ENCODE measurements at places on chromosomes 5 and 9. TPM values are rescaled to one million over a fixed set of nuclear protein-coding genes. Genes with fewer than 3 reads are reported as not detected.

DNA sequence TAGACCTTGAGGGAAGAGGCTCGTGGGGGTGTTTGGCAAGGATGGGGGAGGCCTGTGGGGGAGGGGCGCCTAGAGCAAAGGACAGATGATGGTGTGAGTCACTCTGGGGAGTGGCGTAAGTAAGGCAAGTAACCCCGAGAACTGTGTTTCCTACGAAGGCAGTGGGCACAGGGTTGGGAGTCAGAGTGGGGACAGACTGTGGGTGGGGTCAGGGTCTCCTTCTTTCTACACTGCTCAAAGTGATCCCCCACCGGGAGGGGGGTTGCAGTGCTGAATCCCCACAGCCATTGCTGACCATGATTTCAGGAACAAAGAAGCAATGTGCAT is 136.8 kb downstream of the TENT4A start:
- no peak for DNase-seq

DNA sequence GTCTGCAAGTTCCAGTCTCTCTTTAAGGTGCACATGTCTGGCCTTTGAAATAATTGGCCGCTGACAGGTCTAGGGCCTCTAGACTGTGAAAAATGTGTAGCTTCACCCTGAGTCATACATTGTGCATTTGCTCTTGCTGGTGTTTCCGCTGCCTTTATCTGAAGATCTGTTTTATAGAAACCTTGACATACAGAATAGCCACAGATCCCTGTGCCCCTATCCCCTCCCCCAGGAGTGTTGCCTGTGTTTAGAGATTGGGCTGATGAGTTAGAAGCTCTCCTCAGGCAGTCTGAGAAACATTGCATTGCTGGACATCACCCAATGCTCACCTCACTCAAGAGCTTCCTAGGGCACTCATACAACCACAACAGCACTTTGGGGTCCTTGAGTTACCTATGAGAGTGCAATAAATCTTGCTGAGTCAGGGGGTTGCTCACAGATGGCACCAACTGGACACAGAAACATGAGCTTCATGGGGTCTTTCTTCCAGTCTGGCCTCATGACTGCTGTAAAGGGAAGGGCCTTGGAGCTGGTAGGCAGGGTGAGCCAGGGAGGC is 3.8 kb upstream of the ZNF782 start:
- peak; percentile 49 for DNase-seq

DNA sequence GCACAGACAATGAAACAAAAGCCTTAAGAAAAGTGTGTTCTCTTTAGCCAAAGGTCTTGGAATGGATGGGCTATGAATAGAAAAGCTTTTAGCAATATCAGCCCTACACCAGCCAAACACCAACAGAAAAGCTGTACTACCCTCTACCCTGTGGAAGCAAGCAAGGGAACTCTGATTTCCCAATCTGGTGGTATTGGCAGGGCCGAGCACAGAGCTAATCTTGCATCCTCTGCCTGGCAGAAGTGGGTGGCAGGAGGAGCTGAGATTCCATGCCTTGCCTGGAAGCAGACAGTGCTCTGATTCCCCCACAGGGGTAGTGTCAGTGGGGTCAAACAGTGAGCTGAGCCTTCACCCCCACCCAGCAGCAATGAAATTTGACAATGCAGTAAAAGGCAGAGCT is 29.6 kb upstream of the ZNF782 start:
- no peak for DNase-seq

GRCh38 chr5:9562141-9562540 is 16.3 kb upstream of the SEMA5A start:
- peak; percentile 61 for DNase-seq

GRCh38 chr5:170223360-170223759 is 9.4 kb upstream of the C5orf58 start:
- no peak for DNase-seq

DNA sequence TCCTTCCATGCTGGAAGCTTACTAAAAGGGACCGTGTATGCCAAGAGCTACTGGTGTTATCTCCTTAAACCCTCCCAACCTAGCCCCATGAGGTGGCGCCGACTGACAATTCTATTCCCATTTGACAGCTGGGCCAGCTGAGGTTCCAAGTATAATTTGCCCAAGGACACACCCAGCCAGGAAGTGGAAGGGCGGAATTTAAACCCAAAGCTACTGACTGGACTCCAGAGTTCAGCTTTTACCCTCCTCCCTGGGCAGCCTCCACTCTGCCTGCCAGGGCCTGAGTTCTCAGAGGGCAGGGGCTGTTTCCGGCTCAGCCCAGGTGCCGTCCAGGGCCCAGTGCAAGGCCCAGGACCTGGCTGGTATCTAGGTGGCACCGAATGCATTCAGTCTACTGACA is 71.8 kb downstream of the C9orf50 start:
- DNase-seq, result no peak

GRCh38 chr9:87375397-87376073 is 122.1 kb upstream of the DAPK1 start:
- peak; percentile 77 for DNase-seq

- peak; percentile 63 for DNase-seq
These were observed 2.9 kb upstream of the CSF2 start for GRCh38 chr5:132070460-132071337.

GRCh38 chr5:179250561-179251225 is 94.6 kb downstream of the ADAMTS2 start:
- no peak for DNase-seq

- DNase-seq, result no peak
These were observed 115.8 kb upstream of the CCL21 start for GRCh38 chr9:34825775-34826174.

DNA sequence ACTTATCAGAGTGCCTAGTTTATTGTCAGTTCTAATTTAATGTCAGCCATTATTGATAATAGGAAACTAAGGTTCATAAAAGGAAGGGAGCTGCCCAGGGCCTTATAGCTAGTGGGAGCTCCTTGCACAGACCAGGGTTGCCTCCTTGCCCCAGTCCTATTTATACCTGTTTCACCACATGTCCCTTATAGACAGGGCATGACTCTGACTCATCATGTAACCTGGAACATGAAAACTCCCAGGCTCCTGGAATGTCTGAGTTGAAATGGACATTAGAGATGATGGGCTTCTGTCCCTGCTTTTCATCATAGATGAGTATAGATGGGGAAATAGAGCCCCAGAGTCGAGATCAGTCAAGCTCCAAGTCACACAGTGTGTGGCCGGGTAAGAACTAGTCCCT is 21.1 kb downstream of the FAT2 start:
- no peak for DNase-seq

DNA sequence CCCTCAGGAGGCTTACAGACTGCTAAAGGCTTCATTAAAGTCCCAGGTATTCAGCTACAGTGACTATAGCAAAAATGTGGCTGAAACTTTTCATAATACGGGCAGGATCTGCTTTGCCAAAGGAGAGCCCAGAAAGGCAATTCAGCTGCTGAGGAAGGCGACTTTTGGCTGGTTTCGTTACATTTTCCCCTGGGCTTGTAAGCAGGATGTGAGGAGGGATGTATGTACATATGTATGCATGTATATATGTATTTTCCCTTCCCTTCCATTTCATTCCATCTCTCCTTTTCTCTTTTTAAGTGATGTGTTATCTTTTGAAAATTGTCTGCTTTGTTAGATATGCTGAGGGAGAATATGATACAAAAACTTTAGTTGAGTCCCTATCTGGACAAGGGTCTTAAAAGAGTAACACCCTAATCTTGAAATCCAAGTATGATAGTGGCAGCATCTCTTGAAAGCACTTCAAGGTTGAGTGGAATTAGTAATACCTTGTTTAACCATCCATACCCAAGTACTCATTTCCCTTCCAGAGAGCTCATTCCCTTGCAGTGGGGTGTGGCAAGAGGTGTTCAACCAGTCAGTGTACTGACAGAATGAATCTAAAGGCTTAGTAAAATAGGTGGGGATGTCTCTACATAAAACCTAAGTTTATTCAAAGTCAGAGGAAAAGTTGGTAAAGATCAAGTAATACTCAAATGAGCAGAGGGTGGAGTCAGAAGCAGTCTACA is 28.7 kb downstream of the RAD1 start:
- no peak for DNase-seq

DNA sequence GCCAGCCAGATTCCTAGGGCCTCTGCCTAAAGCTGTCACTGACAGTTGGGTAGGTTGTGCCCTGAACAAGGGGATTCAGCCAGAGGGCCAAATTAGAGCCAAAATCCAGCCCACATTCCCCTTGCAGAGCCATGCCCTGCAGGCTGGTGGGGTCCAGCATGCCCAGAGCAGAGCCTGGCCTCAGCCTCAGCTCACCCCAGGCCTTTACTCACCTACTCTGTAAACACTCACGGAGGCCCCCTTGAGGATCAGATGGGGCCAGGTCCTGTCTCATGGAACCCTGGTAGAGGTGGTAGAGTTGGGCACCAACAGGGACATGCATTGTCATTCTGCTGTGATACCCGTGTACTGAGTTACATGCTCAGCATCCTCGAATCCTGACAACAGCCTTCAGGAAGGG is 74.9 kb downstream of the LMX1B start:
- no peak for DNase-seq

DNA sequence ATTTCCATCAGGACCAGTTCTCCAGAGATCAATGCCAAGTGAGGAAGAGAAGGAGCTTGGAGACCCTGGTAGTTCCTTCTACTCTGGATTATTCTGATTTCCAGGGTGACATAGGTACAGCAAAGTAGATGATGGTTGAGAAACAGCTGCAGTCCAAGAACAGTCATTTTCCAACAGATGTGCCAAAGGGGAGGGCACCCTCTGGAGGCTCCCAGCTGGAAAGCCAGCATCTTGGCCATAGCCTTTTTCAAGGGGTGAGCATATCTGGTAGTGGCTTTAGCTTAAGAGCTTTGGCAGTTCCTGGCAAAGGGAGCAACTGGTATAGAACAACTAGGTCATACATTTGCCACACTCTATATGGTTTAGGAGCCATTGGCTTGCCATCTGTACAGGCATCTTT is 492.7 kb downstream of the RASEF start:
- peak; percentile 6 for DNase-seq

DNA sequence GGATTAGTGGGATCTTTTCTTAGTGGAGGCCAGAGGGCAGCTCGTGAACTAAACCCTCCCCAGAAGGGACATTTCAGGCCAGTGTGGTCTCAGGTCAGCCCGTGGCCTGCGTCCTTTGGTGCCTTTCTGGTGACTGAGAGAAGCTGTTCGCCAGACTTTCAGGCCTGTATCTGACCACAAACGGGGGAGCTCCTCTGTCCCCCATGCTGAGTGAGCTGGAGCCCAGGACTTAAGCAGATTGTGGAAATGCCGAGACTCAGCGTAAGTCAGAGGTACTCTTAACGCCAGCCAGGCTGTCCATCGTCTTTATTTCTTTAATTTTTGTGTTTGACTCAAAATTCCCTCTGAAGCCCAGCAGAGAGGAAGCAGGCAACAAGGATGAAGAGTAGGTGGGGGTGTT is 54.8 kb upstream of the NCS1 start:
- DNase-seq, result no peak

DNA sequence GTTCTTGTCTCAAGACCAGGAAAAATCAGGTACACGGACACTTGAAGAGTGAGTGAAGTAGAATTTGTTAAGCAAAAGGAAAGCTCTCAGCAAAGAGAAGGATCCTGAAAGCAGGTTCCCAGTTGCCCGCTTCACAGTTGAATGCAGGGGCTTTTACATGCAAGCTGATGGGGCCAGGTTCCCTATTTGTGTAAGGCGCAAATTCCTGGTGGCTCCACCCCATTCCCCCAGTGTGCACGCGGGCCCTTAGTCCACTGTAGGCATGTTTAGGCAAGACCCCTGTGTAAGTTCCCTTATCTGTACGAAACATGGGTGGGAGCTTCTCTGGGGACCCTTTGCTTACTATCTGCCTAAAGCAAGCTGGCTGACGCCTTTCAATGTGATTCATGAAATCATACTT is 2.7 kb upstream of the AGTPBP1 start:
- no peak for DNase-seq

GRCh38 chr5:171720086-171720485 is 65.5 kb upstream of the SMIM23 start:
- DNase-seq, result no peak

GRCh38 chr5:179550511-179551342 is at the start of gene RUFY1:
TSS of gene RUFY1 (plus strand) at chr5:179550554. CDS start at chr5:179550570, 16 bp downstream.
- peak; percentile 68 for DNase-seq

DNA sequence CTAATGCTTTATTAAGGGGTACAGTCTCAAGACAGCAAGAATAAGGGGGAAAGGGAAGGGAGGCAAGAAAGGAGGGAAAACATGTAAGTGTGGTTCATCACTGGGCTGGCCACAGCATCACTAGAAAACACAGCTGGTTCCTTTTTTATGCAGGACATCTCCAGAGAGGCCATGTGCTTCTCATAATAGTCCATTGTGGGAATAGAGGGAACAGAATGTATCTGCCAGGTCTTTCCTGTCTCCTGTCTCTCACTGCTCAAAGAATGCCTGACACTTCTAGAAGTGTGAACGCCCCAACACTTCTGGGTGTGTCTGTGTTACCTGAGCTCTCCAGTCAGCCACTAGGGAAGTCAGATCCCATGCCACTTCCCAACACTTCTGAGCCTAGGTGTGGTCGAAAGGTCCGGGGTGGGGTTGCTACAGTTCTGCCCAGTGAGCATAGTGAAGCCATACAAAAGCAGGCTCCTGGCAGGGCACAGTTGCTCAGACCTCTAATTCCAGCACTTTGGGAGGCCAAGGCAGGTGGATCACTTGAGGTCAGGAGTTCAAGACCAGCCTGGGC is 255.6 kb upstream of the SLC30A5 start:
- DNase-seq, result no peak

DNA sequence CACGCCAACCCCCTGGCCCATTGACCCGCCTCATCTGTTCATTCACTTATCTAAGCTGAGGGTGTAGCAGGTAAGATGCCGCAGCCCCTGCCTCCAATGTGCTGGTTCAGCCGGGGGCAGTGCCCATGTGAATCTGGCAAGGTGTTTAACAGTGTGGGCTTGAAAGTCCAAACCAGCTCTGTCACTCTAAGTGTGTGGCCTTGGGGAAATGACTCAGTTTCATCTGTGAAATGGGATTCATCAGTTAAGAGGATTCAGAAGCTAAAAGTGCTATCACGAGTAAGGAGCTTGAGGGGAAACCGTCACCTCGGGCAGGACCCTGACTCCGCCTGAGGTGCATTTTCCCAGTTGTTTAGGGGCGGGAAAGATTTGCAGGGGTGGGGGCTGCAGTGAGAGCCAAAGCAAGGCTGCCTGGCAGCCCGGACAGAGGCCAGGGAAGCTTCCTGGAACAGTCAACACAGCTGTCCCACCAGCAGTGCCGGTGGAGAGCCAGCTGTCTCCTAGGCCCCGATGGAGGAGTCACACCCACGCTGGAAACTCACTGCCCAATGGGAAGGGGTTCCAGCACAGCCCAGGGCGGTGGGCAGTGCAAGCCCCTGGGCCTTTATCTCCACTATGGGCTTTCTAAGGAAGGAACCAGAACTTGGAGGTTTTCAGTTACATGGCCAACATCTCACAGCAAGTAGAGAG is 9.7 kb upstream of the URM1 start:
- DNase-seq, result no peak

- no peak for DNase-seq
These were observed 256.0 kb downstream of the DOCK8 start for GRCh38 chr9:470552-471194.

GRCh38 chr9:100700689-100701318 is 122.9 kb downstream of the CAVIN4 start:
- no peak for DNase-seq

PCDHGC5 gene
- 0.06 TPM for total RNA-seq

OSMR gene
- total RNA-seq, result 61.1 TPM

KIF12 gene
- not detected for total RNA-seq

SOHLH1 gene
- not detected for total RNA-seq

SH2D3C gene
- total RNA-seq, result 0.23 TPM

TLX3 gene
- total RNA-seq, result not detected

KCNV2 gene
- total RNA-seq, result not detected

SLC25A2 gene
- total RNA-seq, result not detected

KLHL9 gene
- not detected for total RNA-seq

GDNF gene
- not detected for total RNA-seq

C9orf50 gene
- not detected for total RNA-seq

DMRT3 gene
- total RNA-seq, result not detected

TAF1L gene
- total RNA-seq, result not detected

HAND1 gene
- total RNA-seq, result not detected

SH3GL2 gene
- total RNA-seq, result 0.02 TPM

All from H4 (cell line).